ENCODE measurements at places on chromosomes 2 and 18.
A peak's percentile ranks its signal among the peaks of the same experiment; 100 is the strongest.

DNA sequence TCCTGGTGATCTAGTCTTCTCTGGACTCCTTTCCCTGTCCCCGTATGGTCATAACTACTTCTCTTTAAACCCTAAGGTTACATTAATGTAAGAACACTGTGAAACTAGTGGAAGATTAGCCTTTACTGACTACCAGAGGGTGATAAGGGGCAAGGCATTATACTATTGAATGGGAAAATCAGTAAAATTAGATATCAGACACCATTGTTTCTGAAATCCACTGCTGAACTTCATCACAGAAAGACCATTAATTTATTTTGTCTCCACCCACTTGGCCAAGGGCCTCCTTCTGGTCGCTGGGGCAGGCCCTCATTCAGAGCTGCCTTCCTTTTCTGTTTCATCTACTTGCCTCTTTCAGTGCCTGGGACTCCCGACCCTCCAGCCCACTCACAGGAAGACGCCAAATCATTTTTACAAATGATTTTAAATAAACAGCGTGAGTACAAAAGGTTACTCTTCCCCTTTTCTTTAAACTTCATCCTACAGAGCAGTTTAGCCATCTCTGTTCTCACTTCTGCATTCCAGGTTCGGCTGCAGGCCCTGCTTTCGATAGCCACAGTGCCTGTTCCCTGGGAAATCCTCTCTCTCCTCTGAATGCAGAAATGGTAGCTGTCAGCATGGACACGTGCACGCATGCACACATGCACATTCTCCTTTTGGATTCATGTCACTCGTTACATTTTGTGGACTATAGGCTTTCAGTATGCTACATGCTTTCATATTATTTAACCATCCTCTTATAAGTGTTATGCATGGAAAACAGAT, 70.3 kb upstream of the DOCK10 start:
- no peak for DNase-seq

GRCh38 chr2:8437228-8437948, 244.5 kb upstream of the ID2 start:
- DNase-seq: peak; percentile 19

- no peak for DNase-seq
These were observed 73.1 kb upstream of the CXCR4 start for GRCh38 chr2:136191041-136191440.

- no peak for DNase-seq
These were observed 250 bp upstream of the CHST10 start for GRCh38 chr2:100417711-100418124.

DNA sequence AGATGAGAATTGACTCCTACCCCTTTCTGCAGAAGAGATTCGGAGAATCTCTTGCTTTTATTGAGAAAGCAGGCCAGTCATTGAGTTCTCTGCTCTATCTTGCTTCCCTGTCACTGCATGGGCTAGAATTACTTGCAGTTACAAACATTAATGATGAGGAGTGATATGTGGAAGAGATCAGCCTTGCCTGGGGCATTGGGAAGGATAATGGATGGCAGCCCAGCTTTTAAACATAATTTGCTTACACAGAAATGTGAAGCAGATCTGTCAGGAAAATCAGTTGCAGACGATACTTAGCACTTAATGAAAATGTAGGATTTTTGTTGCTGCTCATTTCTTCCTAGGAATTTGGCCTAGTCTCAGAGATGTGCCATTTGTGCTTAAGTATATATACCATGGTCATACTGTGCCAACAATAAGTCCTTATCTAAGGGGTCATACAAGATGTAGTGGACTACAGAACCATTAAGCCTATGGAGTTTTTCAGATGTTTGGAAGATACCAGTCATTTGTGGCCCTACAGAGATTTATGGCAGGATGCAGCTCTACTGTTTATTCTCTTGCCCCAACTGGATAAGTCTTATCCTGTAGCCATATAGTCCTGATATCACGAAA, 92.7 kb downstream of the XRCC5 start:
- DNase-seq: no peak

- peak; percentile 15 for DNase-seq
These were observed 31.0 kb upstream of the CYBRD1 start for GRCh38 chr2:171491292-171491691.

DNA sequence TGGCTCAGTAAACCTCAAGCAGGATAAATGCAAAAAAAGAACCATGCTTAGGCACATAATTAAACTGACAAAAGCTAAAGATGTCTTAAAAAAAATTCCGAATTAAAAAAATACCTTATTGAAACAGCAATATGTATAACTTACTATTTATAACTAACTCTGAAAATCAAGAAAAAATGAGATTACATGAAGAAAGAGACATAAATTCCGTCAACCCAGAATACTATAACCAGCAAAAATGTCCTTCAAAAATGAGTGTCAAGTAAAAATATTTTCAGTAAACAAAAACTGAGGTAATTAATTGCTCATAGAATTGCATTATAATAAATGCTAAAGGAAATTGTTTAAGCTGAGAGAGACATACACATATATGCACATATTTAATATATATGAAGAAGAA, 474.5 kb upstream of the SYT4 start:
- DNase-seq: peak; percentile 7

- no peak for DNase-seq
These were observed 212.0 kb upstream of the MGAT5 start for GRCh38 chr2:134041877-134042276.

DNA sequence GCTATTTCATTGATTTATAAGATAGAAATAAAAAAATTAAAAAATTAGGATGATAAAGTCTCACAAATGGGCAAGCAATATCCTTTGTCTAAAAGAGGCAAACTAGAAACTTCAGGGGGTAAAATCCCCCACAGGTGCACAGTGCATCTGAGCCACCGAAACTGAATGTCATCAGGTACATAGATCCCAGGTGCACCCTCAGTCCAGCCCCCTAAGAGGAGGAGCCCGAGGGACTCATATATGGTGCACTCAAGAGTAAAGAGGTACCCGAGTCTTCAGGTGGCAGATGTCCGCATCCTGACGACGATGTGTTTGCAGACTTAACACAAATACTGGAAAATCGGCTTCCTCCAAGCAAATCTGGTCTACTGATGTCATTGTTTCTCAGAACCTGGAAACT, 11.3 kb downstream of the QPCT start:
- no peak for DNase-seq

- DNase-seq: no peak
These were observed 128.5 kb upstream of the SH3BP4 start for GRCh38 chr2:234823196-234823876.

DNA sequence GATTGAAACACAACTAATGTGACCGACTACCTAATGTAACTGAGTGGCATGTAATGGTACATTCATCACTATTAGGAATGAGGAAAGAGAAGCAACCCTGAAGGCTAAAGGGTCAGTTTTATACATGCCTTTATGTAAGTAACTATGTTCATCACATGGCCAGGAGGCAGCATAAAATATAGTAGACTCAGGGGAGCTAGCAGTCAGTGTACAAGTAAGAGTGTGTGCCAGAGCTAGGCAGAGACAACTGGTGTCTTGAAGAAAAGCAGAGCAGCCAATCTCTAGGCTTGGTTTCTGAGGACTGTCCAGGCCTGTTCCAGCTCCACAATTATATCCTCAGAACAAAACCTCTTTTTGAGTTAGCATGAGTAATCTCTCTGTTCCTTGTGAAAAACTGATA, 18.1 kb downstream of the SMAD2 start:
- no peak for DNase-seq

GRCh38 chr2:38427936-38428335, 50.9 kb upstream of the ATL2 start:
- no peak for DNase-seq

GRCh38 chr18:35117951-35118411, 76.8 kb downstream of the MAPRE2 start:
- DNase-seq: peak; percentile 82

DNA sequence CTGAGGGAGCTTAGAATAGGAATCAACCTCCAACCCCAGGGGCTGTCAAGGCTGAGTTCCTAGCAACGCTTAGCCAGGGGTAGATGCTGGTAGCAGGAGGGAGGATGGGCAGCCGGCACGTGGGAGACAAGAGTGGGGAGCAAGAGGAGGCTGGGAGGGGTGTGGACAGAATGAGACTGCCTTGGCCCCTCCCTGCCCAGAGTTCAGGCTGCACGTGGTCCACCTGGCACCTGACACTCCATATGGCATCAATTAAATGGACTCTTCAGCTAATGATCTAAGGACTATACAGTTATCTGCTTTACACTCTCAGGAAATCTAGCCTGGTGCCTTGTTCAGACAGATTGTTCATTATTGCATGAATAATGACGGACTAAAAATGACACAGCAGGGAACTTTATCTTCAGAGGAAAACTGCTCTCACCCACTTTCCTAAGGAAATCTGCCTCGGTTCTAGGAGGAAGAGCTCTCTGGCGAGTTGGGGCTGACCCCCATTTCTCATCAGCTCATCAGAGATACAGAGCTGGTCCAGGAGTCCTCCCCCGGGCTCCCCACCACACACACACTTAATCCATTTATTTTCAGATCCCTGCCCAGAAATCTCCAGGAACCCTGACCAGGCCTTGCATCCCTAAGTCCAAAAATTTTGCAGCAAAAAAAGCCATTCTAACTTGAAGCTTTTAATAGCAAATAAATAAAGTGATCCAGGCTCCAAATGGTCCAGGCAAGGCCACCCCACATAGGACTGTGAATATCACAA, 102.1 kb upstream of the CDC42EP3 start:
- no peak for DNase-seq

- no peak for DNase-seq
These were observed 79.4 kb downstream of the KCTD1 start for GRCh38 chr18:26468931-26469340.

DNA sequence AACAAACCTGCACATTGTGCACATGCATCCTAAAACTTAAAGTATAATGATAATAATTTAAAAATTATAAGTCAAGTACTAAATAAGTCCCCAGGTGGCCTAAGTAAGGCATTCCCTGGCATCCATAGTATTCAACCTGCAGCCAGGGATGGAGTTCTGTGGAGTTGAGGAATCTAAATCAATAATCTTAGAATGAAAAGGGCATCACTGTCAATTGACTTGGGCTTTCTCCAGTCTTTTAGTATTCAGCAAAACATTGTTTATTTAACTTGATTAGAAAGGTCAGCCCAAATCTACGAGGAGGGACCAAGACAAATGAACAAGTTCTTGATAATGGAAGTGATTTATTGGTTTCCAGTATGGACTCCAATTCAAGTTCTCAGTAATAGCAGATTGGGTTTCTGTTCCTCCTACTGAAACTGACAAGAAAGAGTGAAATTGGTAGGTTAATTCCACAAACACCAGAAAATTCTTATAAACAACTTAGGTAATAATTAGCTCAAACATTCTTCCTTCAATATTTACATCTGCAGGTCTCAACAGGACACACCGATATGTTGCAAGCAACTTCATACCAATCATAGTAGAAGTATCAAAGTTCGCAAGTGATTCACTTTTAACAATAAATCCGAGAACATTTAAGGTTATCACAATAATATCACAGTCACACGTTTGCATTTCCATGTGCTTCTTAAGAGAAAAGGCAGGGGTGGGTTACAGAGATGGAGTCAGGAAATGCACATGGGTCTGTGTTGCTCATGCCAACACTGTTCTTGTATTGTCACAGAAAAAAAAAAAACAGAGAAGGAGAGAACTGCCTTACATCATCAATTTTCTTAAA, 51.7 kb upstream of the EHBP1 start:
- peak; percentile 32 for DNase-seq

DNA sequence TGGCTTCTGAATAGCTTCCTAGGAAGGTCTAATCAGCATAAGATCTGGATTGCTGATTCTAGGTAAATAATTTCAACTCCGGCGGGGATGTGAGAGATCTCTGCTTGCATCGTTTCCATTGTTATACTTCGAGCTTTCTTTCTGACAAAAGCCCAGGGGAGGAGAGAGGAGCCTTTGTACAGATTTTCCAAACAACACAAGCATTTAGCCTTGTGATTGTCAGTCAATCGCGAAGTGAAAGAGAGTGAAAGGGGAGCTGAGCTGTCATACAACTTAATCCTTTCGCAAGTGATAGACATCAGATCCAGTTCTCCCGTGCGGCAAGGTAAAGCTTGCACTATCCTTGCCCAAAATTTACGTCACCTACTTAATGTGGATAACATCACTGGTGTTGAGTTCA, 26.2 kb downstream of the RALB start:
- DNase-seq: no peak

DNA sequence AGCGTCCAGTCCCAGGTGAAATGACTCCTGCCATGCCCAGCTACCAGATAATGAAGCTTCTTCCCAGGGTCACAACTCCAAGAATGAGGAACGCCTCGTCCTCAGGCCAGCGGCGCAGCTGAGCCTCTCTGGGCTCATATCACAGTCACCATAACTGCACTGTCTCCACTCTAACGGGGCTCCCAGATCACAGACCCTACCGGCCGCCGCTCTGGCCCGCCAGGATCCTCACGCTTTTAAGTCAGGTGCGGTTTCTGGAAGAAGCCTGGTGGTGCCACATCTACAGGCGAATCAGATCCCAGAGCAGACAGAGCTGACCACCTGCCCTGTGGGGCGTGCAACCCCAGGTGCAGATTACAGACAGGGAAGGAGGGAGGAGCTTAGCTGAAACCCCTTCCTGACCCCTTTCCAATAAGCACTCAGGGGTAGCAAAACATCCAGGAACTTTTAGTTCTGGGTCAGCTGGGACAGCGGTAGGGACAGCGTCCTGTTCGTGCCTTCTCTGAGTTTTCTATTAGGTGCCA, 3.7 kb upstream of the ACKR3 start:
- no peak for DNase-seq

GRCh38 chr2:216195565-216196029, 86.4 kb downstream of the XRCC5 start:
- peak; percentile 90 for DNase-seq

DNA sequence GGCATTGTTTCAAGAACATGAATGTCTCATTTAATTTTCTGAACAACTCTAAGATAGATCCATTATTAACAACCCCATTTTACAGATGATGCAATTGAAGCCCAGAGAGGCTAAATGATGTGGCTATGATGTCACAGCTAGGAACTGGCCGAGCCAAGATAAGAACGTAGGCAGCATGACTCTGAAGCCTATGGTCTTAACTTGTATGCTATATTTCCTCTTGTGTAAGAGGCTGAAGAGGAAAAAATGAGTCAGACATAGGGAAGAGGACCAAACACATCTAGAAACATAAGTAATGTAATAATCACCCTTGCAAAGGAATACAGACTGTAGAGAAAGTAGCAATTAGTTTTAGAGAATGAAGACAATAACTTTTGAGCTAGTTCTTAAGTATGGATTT, 416.8 kb downstream of the FIGN start:
- peak; percentile 40 for DNase-seq

DNA sequence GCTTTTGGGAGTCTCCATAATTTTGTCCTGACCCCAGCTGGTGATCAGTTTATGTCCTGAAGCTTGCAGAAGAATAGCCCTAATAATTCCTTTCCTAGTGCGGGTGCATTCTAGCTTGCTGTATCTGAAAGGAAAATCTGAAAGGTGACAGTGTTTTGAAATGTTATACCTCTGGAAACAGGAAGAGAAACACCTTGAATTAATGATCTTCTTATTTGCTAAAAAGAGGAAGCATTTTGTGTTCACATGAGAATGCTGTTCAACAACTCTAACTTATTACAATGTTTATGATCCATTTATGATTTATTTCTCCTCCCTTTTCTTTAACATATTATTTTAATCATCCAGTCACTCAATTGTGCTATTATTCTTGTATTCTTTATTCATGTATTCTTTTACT, 66.9 kb upstream of the CAVIN2 start:
- no peak for DNase-seq

GRCh38 chr18:7740821-7741220, 173.7 kb downstream of the PTPRM start:
- DNase-seq: peak; percentile 25

Measured in fibroblast of lung (primary cell).